Stimulated activated CD4-positive, alpha-beta T cell treated with anti-CD3 and anti-CD28 coated beads, Interleukin-12 subunit alpha, Interleukin-12 subunit beta, amount 100 ng/mL, for 24 hours (primary cell): ENCODE measurements at places on chromosomes 5 and 9.
A peak's percentile ranks its signal among the peaks of the same experiment; 100 is the strongest.

DNA sequence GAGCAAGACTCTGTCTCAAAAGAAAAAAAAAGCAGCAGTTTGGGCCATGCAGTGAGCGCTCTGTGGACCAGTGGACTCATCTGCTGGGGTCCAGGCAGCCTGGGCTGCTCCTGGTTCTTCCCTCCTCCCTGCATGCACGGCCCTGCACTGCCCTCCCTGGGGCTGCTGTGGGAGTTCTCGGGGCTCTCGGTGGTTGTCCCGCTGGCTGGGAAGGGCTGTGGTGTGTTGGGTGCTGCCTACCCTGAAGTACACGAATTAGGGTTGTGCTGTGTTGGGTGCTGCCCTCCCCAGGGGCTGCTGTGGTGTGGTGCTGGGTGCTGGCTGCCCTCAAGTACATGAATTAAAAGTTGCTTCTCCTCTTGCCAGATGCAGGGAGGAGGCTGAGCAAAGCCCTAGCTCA, 18.3 kb upstream of the CLPTM1L start:
- DNase-seq = no peak

GRCh38 chr9:8719833-8720486, 920.4 kb upstream of the DMAC1 start:
- DNase-seq = no peak

DNA sequence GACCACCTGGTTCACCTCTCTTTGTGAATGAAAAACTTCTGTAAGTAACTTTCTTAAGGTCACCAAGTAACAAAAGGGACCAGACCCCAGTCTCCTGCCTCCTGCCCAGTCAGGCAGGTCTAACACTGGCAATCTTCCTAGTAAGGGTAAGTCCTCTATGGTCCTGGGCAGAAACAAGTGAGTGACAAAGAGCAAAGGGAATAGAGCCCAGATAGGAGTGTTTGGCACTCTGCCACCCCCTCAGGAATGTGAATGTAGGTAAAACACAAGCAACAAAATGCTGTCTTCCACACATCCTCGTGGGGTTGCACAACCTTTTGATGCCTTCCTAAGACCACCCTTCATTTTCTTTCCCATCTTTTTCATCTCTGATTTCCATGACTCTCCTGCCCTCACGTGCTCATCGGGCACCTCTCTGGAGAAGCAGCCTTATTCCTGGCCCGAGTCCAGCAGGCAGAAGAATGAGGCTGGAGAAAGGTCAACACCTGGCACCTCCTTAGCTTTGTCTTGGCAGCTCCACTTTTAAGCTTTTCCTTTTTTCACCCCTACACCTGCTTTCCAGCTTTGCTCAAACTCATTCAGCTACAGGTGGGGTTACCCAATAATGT, 90.2 kb upstream of the LHFPL2 start:
- DNase-seq = no peak

GRCh38 chr9:124598048-124598447, 90.8 kb upstream of the NR5A1 start:
- no peak for DNase-seq

DNA sequence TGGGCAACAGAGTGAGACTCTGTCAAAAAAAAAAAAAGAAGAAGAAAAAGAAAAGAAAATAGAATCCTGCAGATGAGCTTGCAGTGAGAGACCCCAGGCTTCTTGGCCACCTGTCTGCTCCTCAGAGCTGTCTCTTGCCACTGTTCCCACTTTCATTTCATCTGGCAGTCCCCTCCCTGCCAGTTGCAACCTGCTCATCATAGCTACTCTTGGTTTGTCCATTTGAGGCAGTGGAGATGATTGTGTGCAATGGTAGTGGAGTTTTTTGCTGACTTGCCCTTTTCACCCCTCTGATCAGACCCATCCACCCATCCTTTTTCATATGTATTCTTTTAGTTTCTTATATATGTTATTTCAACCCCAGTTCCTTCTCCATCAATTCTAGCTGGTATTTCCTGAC, 28.7 kb downstream of the ANKRD33B start:
- no peak for DNase-seq

DNA sequence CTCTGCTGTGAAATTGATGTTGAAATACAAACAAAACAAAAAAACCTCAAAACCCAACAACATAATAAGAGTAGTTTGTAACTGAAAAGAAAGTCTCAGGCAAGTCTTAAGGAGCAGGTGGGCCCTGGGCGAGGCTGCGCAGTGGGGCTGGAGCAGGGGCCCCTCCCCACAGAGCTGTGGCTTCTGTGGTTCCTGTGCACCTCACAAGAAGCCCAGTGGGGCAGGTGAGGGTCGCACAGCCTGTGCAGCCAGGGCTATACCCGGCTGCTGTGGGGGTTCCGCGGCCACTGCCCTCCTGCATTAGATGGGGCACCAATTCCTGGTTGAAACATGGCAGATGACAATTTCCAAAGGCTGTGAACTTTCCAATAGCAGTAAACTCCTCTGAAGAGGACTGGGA, 75.3 kb downstream of the TRIO start:
- DNase-seq = no peak

GRCh38 chr5:71587766-71588532, 809 bp downstream of the MCCC2 start:
- DNase-seq = no peak

GRCh38 chr5:87095787-87096186, 171.9 kb upstream of the RASA1 start:
- no peak for DNase-seq

- no peak for DNase-seq
These were observed 216.5 kb upstream of the DMRT1 start for GRCh38 chr9:624935-625500.

GRCh38 chr5:135999406-136000139, 29.2 kb upstream of the TGFBI start:
- DNase-seq = no peak

- DNase-seq = no peak
These were observed 365.0 kb downstream of the TMEM232 start for GRCh38 chr5:110361471-110361870.

DNA sequence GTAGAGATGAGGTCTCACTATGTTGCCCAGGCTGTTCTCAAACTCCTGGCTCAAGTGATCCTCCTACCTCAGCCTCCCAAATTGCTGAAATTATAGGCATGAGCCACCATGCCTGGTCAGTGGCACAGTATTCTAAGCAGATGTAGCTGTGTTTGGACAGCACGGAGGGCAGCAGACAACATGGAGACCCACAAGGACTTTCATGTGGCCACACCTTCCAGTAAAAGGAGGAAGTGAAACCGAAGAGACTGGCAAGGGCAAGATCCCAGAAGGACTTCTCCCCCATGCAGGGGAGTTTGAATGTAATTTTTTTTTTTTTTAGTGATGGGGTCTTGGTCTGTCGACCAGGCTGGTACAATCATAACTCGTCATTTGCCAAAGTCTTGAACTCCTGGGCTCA, 172.2 kb downstream of the TRPM3 start:
- no peak for DNase-seq

GRCh38 chr5:113813466-113813865, 300.0 kb downstream of the YTHDC2 start:
- DNase-seq = no peak

GRCh38 chr9:126386088-126386487, 59.5 kb downstream of the MVB12B start:
- no peak for DNase-seq

DNA sequence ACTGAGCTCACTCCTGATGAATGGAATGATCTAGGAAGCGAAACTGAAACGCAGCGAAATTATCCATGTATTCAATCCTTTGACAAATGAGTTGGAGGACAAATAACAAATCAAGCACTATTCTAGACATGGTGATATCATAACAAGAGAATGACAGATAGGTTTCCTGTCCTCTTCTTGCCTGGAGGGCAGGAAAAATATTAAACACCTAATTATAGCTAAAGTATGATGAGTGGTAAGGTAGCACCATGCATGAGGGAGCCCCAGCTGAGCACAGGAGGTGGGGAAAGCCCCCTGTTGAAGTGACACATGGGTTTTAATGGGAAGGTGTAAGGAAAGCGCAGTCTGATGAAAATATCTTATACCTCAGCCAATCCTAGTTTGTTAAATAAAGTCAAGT, 225.2 kb downstream of the NPR3 start:
- no peak for DNase-seq

DNA sequence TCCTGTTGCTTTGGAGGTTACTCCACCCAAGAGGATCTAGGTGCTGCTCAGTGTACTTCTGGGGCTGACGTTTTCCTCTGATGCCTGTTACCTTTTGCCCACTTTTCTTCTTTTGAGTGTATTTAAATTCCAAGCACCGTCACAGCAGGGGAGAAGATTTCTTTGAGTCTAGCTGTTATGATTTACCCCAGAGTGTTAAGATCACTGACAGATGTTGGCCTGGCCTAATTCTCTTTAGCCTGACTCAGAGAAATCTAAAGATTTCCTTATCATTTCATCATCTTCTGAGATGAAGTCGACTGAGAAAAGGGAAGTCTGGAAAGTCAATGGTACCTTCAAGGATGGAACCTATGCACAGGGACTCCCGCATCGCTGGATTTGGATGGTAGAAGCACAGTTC, 191.5 kb downstream of the FBXL7 start:
- DNase-seq = no peak

DNA sequence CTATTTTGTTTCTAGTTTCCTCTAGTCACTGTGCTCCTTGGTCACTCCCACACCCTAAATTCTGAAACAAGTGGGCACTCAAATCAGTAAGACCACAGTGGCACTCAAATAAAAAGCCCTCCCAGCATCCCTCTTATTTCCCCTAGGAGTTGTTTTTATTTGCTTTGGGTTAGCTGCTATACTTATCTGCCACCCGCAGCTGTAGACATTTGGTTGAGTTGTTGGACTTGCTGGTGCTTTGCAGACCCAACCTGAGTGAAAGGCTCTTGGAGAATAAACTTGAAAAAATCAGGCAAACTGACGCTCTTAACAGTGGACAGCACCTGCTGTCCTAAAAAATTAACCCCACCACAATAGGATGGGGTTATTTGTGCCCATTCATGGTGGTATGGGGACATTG, 203.0 kb downstream of the SPATA31A6 start:
- DNase-seq = no peak

GRCh38 chr9:97985058-97985861, 2.1 kb downstream of the ANP32B start:
- DNase-seq = peak; percentile 33

DNA sequence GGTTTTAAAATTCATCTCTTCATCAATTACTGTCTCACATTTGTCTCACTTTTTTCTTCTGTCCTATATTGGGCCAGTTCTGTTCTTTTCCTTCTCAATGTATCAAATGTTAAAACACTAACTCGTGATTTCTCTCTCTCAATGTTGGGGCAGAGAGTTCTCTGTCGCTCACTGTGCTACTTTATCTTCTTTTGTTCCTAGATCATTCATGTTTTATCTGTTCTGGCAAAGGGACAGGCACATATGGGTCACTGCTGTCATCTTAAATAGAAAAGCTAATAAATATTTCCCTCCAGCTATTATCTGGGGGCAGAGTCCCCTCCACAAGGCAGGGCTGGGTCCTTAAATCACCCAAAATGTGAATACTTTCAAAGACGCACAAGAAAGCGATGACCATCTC, 214.0 kb downstream of the PTTG1 start:
- DNase-seq = no peak

DNA sequence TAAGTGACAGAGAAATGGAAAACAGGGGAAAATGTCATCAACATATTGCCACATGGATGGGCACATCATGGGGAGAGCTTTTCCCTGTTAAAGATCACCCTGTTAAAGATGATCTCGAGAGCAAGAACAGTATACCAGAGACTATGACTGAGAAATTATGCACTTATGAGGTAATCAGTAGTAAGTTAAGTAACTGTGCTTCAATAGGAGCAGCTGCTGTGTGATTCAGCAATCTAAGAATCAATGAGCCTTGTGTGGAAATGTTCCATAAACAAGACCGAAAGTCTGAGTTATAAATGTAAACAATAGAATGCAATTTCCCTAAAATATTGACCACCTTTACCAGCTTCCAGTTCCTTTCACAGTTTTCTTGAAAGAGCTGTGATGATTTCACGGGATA, 582.3 kb downstream of the CAAP1 start:
- no peak for DNase-seq

GRCh38 chr5:120545951-120546350, 81.9 kb downstream of the PRR16 start:
- no peak for DNase-seq

DNA sequence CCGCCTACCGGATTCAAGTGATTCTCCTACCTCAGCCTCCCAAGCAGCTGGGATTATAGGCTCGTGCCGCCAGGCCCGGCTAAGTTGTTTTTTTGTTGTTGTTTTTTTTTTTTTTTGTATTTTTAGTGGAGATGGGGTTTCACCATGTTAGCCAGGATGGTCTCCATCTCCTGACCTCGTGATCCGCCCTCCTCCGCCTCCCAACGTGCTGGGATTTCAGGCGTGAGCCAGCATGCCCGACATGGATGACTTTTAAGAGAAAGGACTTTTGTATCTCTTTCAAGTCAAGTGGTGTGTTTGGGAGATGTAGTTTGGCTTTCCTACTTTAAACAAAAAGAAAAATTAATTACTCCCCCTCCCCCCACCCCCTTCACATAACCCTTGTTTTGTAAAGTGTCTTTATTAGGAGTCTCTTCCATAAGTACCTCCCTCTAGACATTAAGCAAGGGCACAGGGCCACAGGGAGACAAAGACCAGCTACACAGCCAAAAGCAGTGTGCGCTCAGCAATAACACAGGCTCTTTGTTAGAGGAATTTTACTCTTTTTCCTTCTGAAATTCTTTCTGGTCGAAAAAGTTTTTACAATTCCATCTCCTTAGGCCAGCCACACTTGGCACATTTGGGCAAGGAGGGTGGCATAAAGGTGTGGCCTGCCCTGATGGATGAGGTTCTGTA, 31.2 kb downstream of the JAKMIP2 start:
- DNase-seq = no peak

GRCh38 chr5:91850031-91850430, 466.9 kb upstream of the ARRDC3 start:
- DNase-seq = no peak

GRCh38 chr9:100366121-100366520, 13.4 kb upstream of the TEX10 start:
- DNase-seq = no peak

GRCh38 chr5:154708207-154708606, 47.0 kb upstream of the LARP1 start:
- no peak for DNase-seq

- no peak for DNase-seq
These were observed 160.8 kb downstream of the TSSK1B start for GRCh38 chr5:113273948-113274347.

- DNase-seq = no peak
These were observed 43.0 kb downstream of the HSD17B3 start for GRCh38 chr9:96258967-96259366.

DNA sequence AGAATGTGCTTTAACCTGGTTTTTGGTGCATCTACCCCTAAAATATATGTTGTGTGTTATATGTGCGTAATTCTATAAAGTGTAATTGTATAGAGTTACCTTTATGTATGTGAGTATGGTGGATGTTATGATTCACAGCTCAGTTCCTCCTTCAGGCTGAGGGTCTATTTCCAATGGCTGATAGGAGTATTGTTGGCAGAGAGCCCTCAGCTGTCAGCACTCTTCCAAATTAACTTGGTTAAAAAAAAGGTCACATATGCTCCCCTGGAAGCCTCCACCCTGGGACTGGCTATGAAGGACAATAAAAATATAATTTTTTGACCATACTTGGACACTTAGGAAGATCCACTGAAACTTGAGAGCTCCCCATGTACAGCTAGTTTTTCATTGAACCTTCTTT, 250.4 kb upstream of the CDH12 start:
- DNase-seq = no peak
